ENCODE measurements at places on chromosomes 7 and 10.

GRCh38 chr10:98323221-98324164 lies 55.5 kb upstream of the LOXL4 start:
- DNase-seq = no peak
- H3K4me1 ChIP-seq = no peaks in the 10 kb centered on the region
- no peak overlapping the region for H3K27ac ChIP-seq
- H3K4me3 ChIP-seq = no peak overlapping the region
- H3K27me3 ChIP-seq = peaks cover 16% of the 10 kb centered on the region

GRCh38 chr7:123292227-123292626 lies 92.5 kb upstream of the SLC13A1 start:
- no peak for DNase-seq
- no peaks in the 10 kb centered on the region for H3K36me3 ChIP-seq
- H3K27me3 ChIP-seq = no peaks in the 10 kb centered on the region
- no peaks in the 10 kb centered on the region for H3K4me1 ChIP-seq

- peaks cover 15% of the 10 kb centered on the region for H3K27me3 ChIP-seq
- no peak within 1 kb of the TSS for H3K27ac ChIP-seq
- H3K36me3 ChIP-seq = no peaks in the 10 kb centered on the region
- DNase-seq = no peak
Measured at GRCh38 chr10:84225427-84226173, at the start of gene LRIT2. Gene LRIT2 (minus strand): TSS chr10:84225544. CDS start chr10:84225520, 24 bp downstream.

DNA sequence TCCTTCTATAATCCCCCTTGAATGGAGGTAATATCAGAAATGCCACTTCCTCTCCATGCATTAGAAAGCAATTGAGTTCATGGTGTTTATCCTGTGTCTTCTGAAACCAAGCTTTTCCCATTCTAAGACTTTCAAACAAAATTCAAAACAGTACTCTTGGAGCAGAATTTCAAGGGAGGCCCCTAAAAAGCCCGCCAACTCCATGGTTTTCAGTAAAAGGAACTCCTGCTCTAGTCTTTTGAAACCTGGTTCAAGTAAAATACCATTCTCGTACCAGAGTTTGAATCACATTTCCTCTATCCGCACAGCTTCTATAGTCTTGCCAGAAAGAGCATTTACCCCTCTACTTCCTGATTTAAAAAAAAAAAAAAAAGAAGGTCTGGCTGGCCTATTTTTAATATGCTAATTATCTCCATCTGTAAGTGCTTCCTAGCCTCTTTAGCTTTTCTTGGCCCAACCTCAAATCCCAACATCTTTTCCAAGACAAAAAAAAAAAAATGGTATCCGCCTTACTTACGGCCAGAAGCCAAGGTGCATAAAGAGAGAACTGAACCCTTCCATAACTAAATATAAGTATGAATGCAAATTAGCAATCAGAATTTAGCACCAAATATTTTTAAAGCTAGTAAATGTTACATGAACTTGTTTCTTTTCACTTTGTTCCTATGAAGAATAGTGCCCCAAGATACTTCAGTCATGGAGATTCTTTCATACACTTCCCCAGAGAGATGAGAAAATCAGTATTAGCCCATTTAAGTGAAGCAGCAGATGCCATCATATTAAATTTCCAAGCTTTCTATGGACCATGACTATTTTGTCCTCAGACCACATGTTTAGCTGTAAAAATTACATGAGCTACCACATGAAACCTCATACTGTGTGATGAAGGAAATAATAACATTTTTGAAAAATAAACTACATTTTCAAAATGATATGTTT lies 199.9 kb upstream of the FAM3C start:
- no peak for DNase-seq
- no peaks in the 10 kb centered on the region for H3K27me3 ChIP-seq
- no peak overlapping the region for H3K4me3 ChIP-seq
- no peaks in the 10 kb centered on the region for H3K36me3 ChIP-seq

- no peak overlapping the region for H3K4me3 ChIP-seq
- no peaks in the 10 kb centered on the region for H3K36me3 ChIP-seq
- H3K4me1 ChIP-seq = peaks cover 2% of the 10 kb centered on the region
- H3K27ac ChIP-seq = no peak overlapping the region
- peaks cover 7% of the 10 kb centered on the region for H3K27me3 ChIP-seq
Measured at GRCh38 chr10:129462257-129462795, 4.7 kb upstream of the MGMT start.

- H3K36me3 ChIP-seq = no peaks in the 10 kb centered on the region
- no peak for DNase-seq
- H3K4me1 ChIP-seq = no peaks in the 10 kb centered on the region
- H3K27me3 ChIP-seq = peaks cover 4% of the 10 kb centered on the region
- no peak overlapping the region for H3K27ac ChIP-seq
Measured at GRCh38 chr7:132519936-132520335, 56.3 kb downstream of the PLXNA4 start.

GRCh38 chr7:110157631-110158362 lies 933.1 kb upstream of the LRRN3 start:
- DNase-seq = no peak
- H3K4me3 ChIP-seq = no peak overlapping the region
- no peaks in the 10 kb centered on the region for H3K4me1 ChIP-seq
- no peaks in the 10 kb centered on the region for H3K36me3 ChIP-seq
- H3K27ac ChIP-seq = no peak overlapping the region

DNA sequence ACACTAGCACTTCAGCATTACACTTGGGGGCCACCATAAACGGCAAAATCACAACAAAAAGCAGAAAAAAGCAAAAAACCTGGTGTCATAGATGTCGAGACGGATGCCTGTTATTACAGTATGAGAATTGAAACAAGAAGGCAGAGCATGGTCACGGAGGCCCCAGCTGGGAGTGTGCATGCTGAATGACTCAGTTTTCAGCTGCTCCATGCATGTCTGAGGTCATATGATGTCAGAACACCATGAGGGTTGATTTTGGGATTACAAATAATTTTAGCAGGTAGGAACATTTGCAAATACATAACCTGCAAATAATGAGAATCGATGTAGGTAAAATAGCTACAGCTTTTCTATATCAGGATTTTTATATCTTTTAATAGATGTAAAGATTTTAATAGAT lies 19.1 kb downstream of the ZMYND11 start:
- H3K27ac ChIP-seq = no peak overlapping the region
- no peaks in the 10 kb centered on the region for H3K4me1 ChIP-seq
- H3K4me3 ChIP-seq = no peak overlapping the region
- no peak for DNase-seq

- H3K27me3 ChIP-seq = no peaks in the 10 kb centered on the region
- H3K27ac ChIP-seq = no peak overlapping the region
- no peaks in the 10 kb centered on the region for H3K36me3 ChIP-seq
- H3K4me3 ChIP-seq = no peak overlapping the region
Measured at GRCh38 chr7:81583882-81584533, 185.8 kb downstream of the HGF start.

DNA sequence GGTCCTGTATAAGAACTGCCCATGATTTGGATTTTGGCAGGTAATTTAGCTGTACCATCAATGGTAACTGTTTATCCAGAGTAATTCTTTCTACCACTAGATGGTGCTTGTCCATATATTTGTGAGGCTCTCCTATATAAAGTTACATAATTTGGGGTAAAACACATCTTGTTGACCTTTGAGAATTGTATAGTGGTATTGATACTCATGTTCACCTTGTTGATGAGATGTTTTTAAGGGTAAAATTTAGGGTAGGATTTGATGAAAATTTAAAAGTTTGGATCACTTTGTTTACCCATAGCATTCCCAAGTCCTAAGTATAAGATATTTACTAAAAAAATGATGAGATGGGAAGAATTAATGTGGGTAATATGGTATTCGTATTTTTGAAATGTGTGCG lies 31.6 kb downstream of the ST7 start:
- H3K4me3 ChIP-seq = no peak overlapping the region
- no peaks in the 10 kb centered on the region for H3K4me1 ChIP-seq

DNA sequence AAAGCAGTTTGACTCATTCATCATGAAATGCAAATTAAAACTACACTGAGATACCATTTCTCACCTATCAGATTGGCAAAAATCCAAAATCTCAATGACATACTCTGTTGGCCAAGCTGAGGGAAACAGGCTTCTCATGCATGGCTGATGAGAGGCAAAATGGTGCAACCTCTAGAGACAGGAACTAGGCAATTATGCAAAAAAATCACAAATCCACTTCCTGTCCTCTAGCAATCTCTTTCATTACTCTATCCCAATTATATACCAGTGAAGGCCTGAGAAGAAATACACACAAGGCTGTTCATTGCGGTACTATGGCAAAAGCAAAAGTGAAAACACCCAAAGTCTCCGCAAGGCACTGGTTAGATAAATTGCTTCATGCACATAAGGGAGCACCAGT lies 25.9 kb upstream of the PTPRN2 start:
- H3K27me3 ChIP-seq = no peaks in the 10 kb centered on the region
- peaks cover 10% of the 10 kb centered on the region for H3K4me1 ChIP-seq
- H3K27ac ChIP-seq = no peak overlapping the region
- no peak for DNase-seq

DNA sequence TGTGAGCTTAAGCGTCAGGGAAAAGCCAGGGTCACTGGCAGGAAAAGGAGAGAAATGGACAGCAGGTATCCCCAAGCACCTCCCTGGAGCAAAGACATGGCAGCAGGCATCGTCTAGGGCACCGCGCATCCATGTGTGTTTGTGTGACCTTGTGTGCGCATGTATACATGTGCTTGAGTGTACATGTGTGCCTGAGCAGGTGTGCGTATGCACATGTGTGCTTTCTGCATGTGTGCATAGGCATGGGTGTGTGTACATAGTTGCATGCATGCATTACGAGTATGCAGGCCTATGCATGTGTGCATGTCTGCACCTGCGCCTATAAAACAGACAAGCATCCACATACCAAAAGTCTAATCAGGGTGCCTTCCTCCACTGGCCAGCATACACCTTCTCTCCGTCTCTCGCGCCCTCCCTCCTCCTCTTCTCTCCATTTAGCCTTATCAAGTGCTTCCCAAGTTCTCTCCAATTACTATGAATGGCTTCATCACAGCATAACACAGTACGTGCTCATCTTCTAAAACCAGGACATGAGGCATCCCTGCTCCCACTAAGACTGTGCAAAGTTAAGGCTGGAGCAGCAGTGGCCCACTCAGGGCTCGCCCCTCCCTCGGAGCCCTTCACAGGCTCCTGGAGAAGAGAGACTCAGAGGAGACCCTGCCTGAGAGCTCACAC lies 30.6 kb downstream of the RASGEF1A start:
- H3K4me1 ChIP-seq = peaks cover 11% of the 10 kb centered on the region
- no peak overlapping the region for H3K27ac ChIP-seq
- peaks cover 20% of the 10 kb centered on the region for H3K27me3 ChIP-seq
- no peak overlapping the region for H3K4me3 ChIP-seq
- peaks cover 13% of the 10 kb centered on the region for H3K36me3 ChIP-seq

GRCh38 chr7:120452665-120453064 lies 179.7 kb downstream of the KCND2 start:
- no peaks in the 10 kb centered on the region for H3K36me3 ChIP-seq
- no peaks in the 10 kb centered on the region for H3K27me3 ChIP-seq

Measured in activated CD4-positive, alpha-beta memory T cell treated with anti-CD3 and anti-CD28 coated beads, Interleukin-2, amount 10 ng/mL, durations not matched to agents 7 days and 5 days (primary cell).